ENCODE measurements at places on chromosomes 2 and 18.

GRCh38 chr2:37923308-37924055, 1.6 kb upstream of the RMDN2 start:
- DNase-seq, result no peak

- DNase-seq, result no peak
Observed at GRCh38 chr2:147683380-147683779, 161.4 kb upstream of the ACVR2A start.

GRCh38 chr18:67484458-67484857, 32.1 kb downstream of the DSEL start:
- DNase-seq, result no peak

- no peak for DNase-seq
Observed at GRCh38 chr2:215619989-215620388, 184.1 kb upstream of the FN1 start.

GRCh38 chr2:23649819-23650218, 264.8 kb downstream of the KLHL29 start:
- DNase-seq, result no peak

DNA sequence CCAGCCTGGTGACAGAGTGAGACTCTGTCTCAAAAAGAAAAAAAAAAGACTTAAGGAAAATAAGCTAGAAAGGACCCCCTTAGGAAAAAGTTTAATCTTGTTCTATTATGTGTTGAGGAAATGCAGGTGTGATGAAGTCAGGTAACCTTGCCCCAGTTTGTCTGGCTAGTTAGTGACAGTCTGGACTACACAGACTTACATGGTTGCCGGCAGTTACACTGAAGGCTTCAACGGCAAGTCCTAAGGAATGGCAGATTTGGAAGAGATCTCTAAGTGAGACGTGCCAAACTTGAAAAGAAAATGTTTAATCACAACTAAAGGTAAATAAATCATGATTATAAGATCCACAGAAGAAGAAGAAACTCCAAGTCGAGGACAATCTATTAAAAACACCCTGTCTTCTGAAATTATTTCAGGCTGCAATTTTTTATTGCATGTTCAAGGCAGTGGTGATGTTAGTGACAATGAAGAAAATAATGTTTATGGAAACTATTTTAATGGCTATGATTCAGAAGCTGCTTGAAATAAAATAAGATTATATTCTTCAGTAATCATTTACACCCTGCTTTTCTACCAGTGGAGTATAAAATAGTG, 84.2 kb downstream of the TTC27 start:
- DNase-seq, result no peak

DNA sequence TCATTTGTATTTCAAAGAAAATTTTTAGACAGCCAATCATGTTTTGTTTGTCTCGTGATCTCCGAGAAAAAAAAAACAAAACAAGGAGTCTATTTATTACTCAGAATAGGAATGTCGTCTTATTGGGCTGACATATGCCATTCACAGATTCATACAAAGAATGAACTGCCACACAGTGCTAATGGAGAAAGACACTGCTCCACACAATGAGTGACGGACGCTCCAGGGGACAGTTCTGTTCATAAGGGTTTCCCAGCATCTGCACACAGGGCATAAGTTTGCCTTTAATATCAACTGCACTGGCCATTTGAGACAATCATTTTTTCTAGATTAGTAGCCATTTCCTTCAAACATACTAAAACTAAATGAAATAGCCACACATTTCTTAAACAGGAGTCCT, 3.4 kb downstream of the SERTAD2 start:
- DNase-seq, result no peak
